ENCODE measurements at places on chromosomes 16 and 17. TPM values are rescaled to one million over a fixed set of nuclear protein-coding genes. Genes with fewer than 3 reads are reported as not detected.
A peak's percentile ranks its signal among the peaks of the same experiment; 100 is the strongest.

The NRN1L gene
- total RNA-seq: not detected

The MPP2 gene
- 58.8 TPM for total RNA-seq

The SLC35G6 gene
- not detected for total RNA-seq

The GCGR gene
- 0.61 TPM for total RNA-seq

The SULT1A1 gene
- total RNA-seq: 38.8 TPM

The NPW gene
- not detected for total RNA-seq

The GLIS2 gene
- 0.80 TPM for total RNA-seq

DNA sequence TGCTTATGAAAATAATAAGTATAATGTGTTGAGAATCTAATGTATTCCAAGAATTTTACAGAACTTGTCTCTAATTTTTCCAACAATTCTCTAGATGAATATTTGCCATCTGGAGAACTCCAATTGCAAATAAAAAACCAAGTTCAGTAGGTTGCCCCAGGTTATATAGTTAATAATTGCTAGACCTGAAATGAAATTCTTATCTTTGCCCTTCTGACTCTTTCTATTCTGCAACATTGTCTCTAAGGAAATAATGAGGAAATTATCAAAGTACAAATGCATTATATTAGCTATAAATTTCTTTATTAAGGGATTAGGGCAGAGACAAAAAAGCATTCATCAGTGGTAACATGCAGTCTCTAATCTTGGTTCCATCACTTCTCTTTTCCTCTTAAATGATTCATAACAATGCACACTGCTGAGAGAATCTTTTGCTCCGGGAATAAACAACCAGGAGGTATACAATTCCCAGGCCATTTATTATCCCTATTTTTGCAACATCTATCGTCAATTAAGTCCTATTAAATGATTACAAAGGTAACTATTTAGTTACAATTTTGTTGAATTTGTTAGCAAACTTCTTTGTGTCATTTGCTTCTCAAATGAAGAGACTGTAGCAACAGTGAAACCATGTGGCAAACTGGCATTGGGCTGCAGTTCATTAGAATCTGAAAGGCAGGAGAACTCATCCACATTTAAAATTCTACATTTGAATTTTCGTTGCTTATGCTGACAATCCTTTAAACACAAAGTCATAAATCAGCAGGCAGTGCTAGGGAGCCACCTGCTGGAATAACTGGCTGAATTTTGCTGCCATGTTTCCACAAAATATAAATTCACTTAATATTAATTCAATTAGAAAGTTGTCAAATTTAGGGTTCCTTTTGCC is 349.6 kb downstream of the KIF2B start:
- DNase-seq: peak; percentile 53

GRCh38 chr17:44793885-44794842 is 35.4 kb downstream of the ADAM11 start:
- no peak for DNase-seq

GRCh38 chr17:60790205-60790604 is 112.6 kb downstream of the BCAS3 start:
- DNase-seq: no peak

- DNase-seq: no peak
Observed at GRCh38 chr16:27721531-27722181, 171.7 kb downstream of the KATNIP start.

DNA sequence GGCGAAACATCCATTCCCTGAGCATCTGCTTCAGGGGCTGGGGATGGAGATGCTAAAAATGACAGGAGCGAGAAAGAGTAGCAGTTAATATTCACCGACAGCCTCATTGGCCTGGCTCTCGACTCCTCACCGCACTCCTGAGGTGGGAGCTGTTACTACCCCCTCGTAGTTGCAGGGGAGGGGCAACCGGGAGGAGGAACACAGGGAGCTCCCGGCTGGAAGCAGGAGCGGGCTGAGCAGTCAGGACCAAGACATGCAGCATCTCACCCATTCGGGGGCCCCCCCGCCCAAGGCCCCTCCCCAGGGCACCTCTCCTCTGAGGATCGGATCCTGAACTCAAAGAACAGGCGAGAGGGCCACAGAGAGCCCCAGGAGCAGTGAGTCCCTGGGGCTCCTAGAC is 4.5 kb upstream of the ACSF3 start:
- no peak for DNase-seq

DNA sequence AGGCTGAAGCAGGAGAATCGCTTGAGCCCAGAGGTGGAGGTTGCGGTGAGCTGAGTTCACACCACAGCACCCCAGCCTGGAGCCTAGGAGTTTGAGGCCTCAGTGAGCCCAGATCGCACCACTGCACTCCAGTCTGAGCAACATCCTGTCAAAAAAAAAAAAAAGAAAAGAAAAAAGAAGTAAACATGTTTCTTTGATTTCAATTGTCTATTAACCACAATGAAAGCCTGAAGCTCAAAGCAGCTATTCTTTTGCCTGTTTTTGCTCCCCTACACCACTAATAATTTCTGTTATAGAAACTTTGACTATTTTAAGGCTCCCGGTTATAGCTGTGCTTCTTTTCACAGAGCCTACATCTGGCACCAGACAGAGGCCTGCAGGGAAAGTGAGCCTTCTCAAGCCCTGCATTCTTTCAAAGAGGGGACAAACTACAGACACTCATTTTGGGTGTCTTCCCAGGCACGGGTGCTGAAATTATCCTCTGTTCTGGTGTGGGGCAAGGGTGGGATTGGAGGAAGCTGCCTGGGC is 14.2 kb upstream of the SLC52A1 start:
- DNase-seq: no peak

GRCh38 chr17:73311428-73311780 is 397 bp downstream of the CDC42EP4 start:
- no peak for DNase-seq

DNA sequence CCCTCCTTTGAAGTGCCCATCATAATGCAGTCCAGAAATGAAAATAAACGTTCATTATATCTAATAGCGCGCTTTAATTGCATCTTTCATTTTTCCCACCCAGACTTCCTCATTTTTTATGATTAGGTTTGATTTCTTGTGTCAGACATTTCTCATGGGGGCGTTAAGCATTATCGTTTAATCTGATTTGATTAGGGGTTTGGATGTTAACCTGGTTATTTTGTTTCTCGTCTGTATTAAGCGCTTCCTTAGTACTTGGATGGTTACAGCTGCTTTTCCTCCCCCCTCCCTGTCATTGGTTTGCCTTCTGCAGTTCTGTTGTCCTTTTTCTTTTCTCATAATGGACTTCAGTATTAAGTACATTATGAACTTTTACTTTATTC is 540 bp downstream of the MFSD11 start:
- DNase-seq: peak; percentile 29

DNA sequence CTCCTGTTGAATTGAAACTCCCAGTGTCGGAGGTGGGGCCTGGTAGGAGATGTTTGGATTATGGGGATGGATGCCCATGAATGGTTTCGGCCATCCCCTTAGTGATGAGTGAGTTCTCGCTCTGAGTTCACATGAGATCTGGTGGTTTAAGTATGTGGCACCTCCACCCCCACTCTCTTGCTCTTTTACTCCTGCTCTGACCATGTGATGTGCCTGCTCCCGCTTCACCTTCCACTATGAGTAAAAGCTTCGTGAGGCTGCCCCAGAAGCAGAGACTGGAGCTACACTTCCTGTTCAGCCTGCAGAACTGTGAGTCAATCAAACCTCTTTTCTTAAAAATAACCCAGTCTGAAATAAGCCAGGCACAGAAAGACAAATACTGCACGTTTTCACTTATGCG is 512.4 kb downstream of the HS3ST4 start:
- no peak for DNase-seq

DNA sequence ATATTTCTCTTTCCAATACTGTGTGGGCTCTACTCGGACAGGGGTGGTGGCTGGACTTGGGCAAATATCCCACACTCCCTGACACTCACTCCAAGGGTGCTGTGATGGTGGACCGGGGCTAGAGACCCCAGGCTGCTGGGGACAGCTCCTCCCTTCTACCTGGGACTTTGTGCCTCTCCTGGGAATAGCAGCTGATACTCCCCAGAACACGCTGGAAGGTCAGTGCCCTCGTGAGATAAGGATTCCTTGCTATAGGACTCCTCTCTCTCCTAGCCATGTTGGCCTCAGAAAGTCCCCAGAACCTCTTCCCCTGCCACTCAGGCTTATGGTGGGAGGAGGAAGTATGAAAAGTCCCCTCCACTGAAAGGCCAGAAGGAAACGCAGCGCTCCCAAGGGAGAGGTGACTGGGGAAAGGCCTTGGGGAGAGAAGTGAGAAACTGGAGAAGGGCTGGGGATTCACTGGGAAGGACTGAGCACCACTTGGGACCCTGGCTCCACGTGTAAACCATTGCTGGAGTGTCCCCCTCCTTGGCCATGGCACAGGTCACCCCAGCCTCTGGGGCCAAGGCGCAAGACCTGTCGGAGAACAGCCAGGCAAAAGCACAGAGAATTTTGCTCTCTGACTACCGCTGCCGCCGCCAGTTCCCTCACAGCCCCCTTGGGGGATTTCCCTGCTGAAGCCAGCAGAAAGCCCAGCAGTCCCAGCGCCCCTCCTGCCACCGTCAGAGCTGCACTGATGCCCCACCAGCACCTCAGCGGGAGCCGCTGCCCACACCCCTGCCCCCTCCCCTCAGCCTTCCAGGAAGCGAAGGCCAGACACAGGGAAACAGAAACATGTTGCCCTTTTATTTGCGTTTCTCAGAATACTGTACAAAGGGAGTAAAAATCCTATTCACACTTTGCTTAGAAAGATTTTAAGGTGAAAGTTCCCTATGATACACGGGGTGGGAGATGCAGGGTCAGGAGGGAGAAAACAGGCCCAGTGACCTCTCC is 2.1 kb upstream of the GSDMB start:
- no peak for DNase-seq

- no peak for DNase-seq
Observed at GRCh38 chr16:64982581-64982980, 139.3 kb downstream of the CDH11 start.

GRCh38 chr17:36922175-36922574 is 15.1 kb upstream of the LHX1 start:
- no peak for DNase-seq

DNA sequence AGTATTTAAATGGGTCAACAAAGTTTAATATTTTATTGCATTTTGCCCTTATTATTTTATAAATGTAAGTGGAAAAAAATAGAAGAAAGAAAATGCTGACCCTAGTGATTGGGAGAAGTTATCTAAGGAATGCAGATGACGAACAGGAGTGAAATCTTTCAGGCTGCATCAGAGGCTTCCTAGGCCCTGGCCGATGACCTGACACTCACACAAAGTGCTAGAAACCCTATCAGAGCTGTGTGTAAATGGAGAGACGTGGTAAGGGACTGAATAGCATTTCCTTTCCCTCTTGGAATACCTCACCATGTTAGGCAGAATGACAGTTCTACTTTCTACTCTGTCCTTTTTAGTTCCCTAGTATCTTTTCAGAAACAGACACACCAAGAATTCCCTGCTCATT is 44.9 kb upstream of the CNEP1R1 start:
- no peak for DNase-seq

- DNase-seq: no peak
Observed at GRCh38 chr17:43609613-43610385, 51.9 kb downstream of the MEOX1 start.

Data from G401 (cell line).